Effector memory CD4-positive, alpha-beta T cell (primary cell): ENCODE measurements at places on chromosomes 2 and 18.

- no peak for DNase-seq
Observed at GRCh38 chr2:172066394-172066886, 18.9 kb upstream of the DLX1 start.

DNA sequence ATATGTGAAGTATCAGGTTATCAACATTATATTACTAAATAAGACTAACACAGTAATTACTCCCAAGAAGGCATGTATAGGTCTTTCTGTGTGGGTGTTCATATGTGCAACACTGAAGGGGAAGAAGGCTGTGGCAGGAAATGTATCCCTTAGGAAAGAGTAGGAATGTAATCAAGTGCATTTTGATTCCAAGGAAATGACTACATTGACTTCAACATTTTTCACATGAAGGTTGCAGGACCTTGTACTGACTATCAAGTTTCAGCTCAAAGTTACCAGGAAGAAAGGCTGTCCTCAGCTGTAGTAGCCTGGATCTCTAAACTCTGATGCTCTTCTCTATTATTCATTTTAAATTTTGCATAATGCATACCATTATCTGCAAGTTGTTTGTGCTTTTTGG is 680.8 kb downstream of the NYAP2 start:
- no peak for DNase-seq

GRCh38 chr18:11999429-11999828 is 18.1 kb downstream of the IMPA2 start:
- DNase-seq = no peak

DNA sequence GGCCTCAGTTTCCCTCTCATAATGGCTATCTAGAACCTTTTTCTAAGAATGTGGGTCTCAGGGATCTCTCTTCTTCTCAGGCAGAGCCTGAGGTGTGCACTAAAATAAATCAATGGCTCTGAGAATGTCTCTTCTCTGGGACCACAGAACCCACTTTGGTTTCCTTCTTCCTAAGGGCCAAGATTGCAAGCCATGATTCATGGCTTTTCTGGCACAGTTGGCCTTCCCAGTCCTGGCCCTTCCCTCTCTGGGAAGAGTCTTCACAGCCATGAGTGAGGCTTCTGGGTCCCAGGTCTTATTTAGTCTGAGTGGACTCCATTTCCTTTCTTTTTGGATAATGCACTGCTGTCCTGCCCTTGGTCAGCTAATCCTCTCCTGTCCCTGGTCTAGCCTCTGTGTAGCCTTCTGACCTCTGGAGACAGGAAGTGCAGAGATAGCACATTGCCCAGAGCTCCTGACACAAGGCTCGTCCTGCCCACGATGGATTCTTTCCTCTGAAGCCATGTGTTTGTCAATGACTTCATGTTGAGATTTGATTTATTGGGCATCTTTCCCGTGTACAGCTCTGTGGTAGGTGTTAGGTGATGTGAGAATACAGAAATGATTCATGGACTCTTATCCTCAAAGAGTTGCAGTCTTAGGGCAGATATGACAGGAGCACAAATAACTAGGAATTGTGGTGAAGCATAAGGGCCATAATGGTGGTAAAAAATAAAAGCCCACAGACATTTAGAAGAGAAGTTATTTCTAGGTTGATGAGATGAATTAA is 245.0 kb downstream of the CLIP4 start:
- no peak for DNase-seq

DNA sequence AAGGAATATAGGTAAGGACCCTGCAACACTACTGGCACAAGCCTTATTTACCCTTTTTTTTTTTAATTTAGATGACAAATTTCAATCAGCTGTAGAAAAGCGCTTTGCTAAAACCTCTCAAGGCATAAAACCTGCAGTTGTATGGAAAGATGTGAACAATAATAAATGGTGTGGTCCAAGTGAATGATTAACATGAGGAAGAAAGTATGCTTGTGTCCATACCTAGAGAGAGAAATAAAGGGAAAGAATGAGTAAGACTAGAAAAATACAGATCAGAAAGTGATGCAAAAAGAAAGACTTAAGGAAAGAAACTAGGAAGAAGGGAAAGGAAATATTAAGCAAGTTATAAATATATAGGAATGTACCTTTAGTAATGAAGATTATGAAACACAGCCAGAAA is 119.2 kb upstream of the SCN7A start:
- no peak for DNase-seq

- no peak for DNase-seq
Observed at GRCh38 chr2:54768772-54769428, 45.4 kb downstream of the EML6 start.

- DNase-seq = no peak
Observed at GRCh38 chr2:182134201-182134600, 148.5 kb downstream of the PPP1R1C start.

- DNase-seq = peak; percentile 11
Observed at GRCh38 chr18:22346401-22346952, 71.2 kb downstream of the CTAGE1 start.

- DNase-seq = no peak
Observed at GRCh38 chr2:195413944-195414343, 243.1 kb upstream of the SLC39A10 start.

DNA sequence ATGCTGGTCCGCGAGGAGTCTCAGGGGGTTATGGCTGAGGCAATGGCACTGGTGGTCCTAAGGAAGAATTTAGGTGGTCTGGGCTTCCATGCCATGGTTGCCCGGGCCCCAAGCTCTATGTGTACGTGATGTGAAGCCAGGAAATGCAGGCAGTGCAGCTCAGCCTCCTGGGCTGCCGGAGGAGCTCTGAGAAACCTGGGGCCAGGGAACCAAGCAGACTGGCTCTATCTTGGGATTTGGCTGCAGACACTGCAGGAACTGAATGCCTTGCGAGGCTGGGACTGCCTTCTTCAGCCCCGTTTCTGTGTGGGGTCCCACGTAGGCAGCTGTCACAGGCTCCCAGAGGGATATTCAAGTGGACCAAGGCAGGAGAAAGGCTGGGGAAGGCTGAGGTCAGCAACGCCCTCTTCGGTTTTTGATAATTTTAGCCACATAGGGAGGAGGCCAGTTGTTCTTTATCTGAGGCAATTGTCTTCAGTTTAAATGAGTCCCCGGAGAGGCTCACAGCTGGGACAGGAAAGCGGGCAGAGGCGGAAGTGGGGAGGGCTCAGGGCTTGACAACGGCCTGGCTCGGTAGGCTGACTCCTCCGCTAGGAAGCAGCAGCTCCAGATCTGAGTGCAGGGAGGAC is 77.7 kb downstream of the RHOB start:
- no peak for DNase-seq

DNA sequence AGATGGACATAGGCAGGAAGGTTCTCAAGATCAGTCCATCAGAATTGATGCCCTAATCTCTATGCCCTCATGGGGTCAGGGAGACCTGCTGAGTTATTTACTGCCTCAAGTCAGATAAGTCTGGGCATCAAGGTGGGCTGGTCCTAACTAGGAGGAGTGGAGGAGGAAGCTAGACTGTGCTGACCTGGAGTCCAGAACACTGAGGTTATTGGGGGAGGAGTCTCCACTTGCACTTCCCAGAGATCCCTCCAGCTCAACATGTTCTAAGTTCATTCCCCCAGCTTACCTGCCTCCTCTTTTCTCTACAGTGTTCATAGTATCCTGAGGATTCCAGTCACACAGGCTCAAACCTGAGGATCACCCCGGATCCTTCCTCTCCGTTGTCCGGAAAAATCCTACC is 19.3 kb downstream of the EVA1A start:
- no peak for DNase-seq

DNA sequence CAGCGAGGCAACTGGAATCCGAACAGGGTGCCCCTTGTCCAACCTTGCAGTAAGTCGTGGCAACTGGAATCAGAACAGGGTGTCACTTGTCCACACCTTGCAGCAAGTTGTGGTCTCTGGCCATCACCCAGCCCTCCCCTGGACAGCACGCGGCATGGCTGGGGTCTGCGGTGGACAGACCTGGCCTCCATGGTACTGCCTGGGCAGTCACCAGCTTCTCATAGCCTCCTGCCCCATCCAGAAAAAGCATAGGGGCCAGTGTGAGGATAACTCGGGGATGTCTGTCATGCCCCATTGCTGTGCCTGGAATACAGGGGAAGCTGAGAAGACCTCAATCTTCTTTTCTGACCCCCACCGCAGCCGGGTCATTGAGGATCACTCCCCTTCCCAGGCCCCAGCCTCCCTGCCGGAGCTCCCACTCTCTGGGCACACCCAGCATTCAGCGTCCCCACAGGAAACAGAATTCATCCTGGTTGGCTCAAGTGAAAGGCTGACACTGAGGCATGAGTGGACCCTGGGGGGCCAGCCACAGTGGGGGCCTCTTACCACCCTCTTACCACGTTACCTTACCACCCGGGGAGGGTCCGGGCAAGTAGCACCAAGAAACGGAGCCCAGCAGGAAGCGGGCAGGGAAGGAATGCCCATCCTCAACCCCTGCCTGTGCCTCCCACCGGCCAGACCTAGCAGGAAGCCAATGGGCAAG is 68.0 kb upstream of the RAB6C start:
- no peak for DNase-seq
